Fibroblast of skin of right biceps (primary cell): ENCODE measurements at places on chromosomes 6 and 20.

GRCh38 chr6:74177506-74177905, 481.5 kb downstream of the CD109 start:
- DNase-seq: peak; percentile 22

DNA sequence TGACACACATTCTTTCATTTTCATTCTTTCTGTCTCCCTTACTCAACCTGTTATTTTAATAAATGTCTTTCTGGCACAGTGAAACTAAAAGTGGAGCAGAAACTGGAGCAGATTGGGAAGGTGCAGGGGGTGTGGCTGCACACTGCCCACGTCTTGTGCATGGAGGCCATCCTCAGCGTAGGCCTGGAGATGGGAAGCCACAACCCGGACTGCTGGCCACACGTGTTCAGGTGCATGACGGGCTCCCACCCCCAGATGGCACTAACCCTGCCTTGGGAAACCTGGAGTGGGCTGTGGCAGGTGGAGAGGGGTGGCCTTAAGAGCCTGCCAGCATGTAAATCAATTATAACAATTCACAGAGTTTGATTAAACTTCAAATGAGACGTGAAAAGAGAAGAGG, 71.4 kb upstream of the PBOV1 start:
- DNase-seq: no peak

DNA sequence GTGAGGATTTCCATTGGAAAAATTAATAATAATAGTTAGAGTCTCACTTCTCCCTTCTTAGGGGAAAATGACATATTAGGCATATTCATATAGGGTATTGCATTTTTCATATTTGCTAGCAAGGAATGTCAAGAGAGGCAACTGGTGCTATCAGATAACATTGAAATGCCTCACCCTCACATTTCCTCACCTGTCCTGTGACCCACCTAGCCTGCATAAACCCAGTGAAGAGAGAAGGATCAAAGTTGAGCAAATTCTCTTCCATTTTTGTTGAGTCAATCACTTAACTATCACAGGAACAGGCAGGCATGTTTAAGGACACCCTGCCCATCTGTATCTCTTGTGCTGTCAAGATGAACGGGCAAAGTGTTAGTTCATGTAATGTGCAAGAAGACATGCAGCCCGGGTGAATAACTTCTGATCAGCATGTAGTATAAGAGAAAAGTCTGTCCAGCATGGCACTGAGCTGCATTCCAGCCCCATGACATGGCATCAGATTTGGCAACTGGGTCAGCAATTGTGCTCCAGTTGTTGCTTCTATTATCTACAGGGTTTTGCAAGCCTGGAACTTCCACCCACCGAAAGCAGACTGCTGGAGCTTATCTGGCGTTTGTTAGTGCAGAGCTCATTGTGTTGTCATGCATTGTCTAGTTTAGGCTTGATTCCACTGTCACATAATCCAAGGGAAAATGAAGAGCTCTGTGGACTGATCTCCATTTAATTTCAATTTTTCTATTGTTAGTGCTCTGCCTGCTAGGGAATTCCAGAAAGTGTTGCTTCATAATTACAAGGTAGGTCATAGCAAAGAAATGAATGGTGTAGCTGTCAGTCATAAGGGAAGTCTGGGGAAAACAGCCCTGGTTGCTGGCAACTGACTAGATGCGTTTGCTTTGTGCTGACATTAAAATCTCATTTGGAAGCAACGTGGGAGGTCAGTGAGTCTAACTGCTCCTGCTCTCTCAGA, 138.4 kb upstream of the TNFAIP3 start:
- peak; percentile 88 for DNase-seq

DNA sequence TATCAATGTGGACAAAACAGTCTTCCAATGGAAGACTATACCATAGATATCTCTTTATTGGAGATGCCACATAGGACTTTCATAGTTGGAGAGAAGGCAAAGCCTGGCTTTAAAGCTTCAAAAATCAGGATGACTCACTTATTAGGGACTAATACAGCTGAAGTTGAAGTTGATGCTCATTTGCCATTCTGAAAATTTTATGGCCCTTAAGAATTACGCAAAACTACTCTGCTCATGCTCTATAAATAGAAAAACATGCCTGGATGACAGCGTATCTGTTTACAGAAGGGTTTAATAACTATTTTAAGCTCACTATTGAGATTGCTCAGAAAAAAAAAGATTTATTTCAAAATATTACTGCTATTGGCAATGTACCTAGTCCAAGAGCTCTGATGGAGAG, 155.5 kb upstream of the DST start:
- DNase-seq: peak; percentile 80

DNA sequence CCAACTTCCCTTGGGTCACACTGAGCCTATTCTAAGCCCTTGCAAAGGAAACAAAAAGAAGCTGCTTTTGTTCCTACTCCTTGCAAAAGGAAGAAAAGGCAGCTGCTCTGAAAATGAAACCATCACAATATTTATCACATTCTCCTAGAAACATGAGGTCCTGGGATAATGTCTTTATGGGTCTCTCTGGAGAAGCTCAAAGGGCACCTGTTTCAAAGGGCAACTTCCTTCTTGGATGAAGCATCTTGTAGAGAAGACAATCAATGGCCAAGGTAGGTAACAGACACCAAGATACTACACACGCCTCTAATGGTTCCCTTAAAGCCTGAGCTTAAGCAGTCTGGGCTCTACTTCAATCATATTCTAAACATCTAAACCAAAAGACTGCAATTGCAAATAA, 10.4 kb downstream of the ELOVL5 start:
- no peak for DNase-seq

DNA sequence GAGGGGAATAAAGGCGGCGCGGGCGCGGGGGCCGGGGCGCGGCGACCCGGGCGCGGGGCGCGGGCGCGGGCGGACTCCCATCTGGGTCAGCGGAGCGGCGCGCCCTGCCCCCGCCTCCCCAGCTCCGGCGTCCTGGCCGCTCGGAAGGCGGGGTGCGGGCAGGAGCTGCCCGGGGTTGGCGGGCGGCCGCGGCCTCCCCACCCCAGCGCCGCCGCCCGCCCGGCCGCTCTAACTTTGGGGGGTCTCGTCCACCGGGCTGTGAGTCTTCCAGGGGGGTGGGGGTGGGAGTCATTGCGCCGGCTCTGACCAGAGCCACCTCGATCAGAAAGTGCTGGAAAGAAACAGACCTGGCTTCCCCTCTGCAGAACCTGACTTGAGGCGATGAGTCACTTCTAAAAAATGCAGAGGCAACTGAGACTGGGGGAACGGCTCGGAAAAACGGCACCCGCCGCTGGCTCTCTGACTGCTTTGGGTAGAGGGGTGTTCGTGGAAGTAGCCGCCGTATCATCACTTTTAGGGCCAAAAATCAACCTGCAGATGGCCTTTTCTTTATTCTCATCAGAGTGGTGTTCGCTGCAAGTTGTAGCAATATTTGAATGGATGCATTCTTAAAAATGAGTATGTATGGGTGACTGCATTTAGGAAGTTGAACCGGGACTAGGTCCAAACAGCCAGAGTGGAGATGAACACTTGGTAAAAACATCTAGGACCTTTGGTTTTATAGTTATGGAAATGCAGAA, 667 bp downstream of the CAP2 start:
- peak; percentile 83 for DNase-seq

DNA sequence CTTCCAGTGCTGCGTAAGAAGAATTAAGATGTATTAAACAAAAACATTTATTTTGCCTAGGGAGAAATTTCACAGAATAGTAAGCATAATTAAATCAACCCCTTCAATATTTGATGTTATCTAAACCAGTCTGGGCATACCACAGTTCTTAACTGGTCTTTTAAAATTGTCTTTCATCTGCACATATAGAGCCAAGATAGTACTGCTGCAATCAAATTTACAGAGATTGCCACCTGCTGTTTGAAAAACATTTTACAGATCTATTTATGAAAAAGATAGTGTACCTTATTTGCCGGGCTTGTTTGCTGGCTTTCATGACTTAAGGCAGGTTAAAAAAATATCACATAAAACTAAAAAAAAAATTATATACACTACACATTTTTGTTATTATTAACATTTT, 323.2 kb downstream of the ADGRB3 start:
- DNase-seq: no peak

- no peak for DNase-seq
These were observed 89.5 kb downstream of the DLL1 start for GRCh38 chr6:170201361-170201760.

- peak; percentile 60 for DNase-seq
These were observed 28.3 kb upstream of the PREP start for GRCh38 chr6:105431226-105431625.

GRCh38 chr6:64777941-64778785, 928.9 kb downstream of the EYS start:
- DNase-seq: no peak

DNA sequence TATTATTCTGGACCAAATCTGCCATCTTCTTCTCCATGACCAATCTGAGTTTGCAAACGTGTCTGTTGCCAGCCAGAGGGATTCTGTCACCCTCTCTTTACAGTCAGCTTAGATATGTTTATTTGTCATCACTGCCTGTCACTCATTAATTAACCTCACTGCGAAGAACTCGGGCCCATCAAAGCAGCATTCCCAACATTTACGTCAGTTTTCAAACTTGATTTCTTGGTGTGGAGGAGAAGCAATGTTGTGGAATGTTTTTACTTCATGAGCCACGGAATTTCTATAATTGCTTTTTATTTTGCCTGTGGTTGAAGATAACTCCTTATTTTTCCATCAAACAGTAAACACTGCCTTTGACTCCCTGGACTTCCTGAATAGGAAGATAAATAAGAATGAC, 91.8 kb upstream of the CNKSR3 start:
- peak; percentile 48 for DNase-seq

DNA sequence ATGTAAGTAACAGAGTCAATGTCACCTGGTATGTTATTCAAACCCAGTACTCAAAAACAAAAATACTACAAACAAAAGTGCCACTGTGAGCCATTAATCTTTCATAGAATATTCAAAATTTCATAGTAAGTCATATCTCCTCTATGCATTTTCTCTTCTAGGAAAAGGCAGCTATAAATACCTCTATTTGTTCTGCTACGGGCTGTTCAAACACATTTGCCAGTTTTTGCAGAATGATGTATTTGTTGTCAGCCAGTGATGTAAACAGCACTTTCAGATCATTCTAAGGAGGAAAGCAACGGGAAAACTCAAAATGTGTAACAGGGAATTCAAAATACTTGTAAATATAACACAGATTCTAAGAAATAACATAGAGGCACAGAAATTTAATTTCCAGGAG, 388.2 kb downstream of the SYNE1 start:
- no peak for DNase-seq

- DNase-seq: peak; percentile 34
These were observed 9.9 kb upstream of the SPATS1 start for GRCh38 chr6:44332585-44332984.

GRCh38 chr6:111626441-111626840, 20.8 kb upstream of the TRAF3IP2 start:
- peak; percentile 33 for DNase-seq

DNA sequence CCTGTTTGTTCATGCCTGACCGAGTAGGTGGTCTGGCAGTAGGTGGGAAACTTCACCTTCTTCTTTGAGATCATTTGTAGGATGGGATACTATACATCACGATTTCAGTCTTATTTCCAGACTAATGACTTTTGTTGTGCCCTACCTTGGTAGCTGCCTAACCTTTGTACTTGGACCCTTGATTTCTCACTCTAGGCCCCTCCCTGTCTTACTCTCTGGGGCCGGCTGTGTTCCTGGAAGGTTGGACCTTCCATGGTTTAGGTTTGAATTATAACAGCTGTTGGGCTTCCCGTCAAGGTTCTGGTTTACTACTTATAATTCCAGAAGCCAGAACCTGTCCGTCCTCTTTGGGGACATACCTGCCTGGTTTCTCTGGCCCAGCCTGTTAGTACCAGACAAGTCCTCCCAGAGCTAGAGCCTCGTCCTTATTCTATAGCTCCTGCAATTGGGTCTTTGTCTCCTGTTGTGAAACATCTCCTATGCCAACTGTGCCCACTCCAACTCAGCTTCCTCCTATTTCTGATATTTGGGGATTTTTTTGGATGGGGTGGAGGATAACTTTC, 14.9 kb upstream of the ADIG start:
- DNase-seq: no peak

GRCh38 chr6:163347021-163347446, 67.5 kb upstream of the QKI start:
- peak; percentile 33 for DNase-seq

- DNase-seq: peak; percentile 43
These were observed 156.1 kb downstream of the MRPL14 start for GRCh38 chr6:43970913-43971775.

DNA sequence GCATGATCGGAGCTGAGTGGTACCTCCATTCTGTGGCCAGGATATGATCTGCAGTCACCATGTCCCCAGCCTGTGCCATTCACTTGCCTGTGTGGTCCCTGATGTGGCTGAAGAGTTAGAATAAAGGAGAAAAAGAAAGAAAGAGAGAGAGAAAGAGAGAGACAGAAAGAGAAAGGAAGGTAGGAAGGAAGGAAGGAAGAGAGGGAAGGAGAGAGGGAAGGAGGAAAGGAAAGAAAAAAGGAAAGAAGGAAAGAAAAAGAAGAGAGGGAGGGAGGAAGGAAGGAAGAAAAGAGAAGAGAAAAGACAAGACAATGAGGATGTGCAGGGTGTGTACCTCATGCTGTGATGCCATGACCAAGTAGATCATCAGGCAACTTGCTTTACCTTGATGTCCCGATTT, 22.1 kb downstream of the ARMC2 start:
- DNase-seq: no peak

DNA sequence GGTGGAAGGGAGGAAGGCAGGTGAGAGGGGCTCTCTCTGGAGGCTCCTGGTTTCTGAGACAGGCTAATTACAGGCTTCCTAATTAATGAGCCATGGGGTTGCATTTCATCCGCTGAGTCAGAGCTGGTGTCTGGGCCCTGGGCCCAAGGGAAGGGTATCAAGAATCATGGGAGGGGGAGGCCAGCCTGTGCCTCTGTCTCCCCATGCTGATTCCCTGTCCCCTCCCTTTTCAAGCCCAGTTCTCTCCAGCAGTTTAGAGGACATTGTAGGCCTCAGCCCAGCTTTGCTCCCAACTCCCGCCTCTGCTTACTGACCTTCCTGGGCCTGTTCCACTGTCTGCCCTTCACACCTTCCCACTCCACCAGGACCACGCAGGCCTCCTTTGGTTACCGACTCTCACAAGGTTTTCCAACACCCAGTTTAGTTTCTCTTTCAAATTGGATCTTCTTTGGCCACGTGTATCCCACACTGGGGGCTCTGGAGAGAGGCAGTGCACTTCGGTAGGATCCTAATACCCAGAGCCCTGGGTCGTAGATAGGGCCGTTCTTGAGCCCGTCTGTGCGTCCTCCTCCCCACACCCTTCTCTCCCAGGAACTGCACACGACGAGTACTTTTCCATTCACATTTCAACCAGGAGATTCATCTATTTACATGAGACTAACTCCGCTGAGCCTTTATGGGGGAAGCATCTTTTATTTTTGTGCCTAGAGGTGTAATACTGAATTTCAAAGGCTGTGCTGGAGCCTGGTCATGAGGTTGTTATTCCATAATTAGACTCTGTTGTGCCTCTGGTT, 18.2 kb upstream of the AVP start:
- no peak for DNase-seq

DNA sequence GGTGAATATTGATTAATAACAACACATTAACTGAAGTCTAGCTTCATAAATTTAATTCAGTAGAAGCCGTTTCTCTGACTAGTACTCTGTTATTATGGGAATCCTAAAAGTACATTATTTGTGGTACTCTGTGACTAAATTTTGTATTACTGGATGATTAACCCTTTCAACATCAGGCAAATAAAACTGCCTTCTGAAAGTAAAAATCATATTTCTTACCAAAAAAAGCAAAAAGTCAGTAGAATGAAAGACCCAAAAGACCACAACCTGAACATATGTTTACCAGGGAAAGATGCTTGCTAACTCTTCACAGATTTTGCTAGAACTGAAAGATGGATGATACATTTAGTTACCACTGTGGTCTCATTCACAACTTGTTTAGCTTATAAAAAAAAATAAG, 73.2 kb downstream of the AHI1 start:
- no peak for DNase-seq
